ENCODE measurements at places on chromosomes 11 and 22.

GRCh38 chr22:17970201-17970708, 54.1 kb downstream of the MICAL3 start:
- DNase-seq, result no peak

GRCh38 chr22:35380537-35381423, at the start of gene HMOX1:
Gene HMOX1 (plus strand): TSS chr22:35381096. CDS start chr22:35381174, 78 bp downstream.
- peak; percentile 86 for DNase-seq

- DNase-seq, result no peak
These were observed at the start of gene P2RY6 for GRCh38 chr11:73271936-73272679. Gene P2RY6 (plus strand): TSS chr11:73272338. CDS start chr11:73296519, 24,181 bp downstream.

DNA sequence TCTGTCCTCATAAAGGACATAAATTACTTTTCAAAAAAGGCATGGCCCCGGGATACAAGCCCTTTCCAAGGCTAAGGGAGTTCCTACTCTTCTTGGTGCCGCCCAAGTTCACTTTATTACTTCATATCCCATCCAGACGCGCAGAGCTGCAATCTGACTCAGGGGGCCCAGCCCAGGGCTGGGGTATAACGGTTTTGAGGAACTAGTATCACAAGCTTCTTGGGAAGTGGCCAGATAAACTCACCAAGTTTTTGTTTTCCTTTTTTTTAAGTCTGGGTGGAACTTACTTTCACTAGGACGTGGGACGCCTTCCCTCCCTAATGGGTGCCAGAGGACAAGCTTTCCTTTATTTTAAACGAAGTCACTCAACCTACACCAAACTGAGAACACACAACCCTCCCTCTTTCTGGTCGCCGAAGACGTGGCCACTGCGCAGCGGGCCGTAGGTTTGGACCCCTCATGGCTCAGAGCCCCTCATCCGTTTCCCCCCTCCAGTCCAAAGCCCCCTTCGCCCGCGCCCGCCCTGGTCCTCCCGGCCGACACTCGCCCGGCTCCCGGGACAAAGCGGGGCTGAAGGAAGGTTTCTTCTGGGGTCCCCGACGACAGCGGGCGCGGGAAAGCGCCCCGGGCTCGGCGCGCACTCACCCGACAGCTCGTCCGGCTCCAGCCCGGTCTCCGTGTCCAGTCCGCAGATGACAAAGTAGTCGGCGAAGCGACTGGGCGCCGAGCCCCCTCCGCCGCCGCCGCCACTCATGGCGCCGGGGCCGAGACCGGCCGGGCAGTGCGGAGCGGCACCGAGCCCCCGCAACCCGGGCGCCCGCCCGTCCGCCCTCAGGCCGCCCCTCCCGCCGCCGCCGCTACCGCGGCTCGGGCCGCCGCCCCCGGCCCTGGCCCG, 587 bp downstream of the DENND5A start:
- DNase-seq, result peak; percentile 94

GRCh38 chr11:131486937-131487635, 116.7 kb downstream of the NTM start:
- no peak for DNase-seq

DNA sequence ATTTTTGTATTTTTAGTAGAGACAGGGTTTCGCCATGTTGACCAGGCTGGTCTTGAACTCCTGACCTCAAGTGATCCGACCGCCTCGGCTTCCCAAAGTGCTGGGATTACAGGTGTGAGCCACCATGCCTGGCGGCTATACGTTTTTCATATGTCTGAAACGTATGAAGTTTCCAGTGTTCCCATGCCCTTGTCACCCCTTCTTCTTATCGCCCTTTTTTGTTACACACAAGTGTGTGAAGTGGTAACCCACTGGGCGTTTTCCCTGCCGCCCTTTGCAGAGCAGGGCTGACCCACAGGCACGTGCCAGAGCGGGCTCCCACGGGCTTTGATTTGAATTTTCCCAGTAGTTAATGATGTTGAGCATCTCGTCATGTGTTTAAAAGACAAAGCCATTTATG, 17.0 kb downstream of the PIM3 start:
- DNase-seq, result no peak

- no peak for DNase-seq
These were observed 690.4 kb downstream of the BRD1 start for GRCh38 chr22:49137206-49137840.

GRCh38 chr22:50569896-50570535, 7.3 kb upstream of the SYCE3 start:
- no peak for DNase-seq

DNA sequence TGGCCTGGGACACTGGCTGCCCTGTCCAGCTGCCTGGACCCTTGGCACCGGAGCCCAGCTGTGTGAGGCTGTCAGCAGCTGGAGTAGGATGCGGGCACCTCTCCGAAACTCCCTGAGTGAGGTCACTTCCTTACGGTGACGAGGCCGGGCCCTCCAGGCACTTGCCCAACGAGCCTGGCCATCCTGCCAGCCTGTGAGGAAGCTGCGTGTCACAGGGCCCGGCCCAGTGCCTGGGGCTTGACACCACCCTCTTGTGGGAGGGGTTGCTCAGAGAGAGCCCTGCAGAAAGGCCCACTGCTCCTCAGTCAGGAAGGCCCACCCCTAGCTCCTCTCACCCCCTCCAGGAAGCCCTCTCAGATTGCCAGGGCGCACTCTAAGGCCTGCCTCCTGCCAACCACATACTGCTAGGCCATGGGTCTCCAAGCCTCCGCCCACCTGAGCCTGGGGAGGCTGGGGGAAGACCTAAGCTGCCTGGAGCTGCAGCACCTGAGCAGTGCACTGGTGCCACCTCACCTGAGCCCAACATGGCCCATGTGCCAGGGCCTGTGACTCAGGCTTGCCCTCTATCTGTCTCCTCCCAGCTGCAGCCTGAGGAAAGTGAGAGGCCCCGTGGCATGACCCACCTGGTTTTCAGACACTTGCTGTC, 4.3 kb upstream of the PHLDA2 start:
- peak; percentile 61 for DNase-seq

DNA sequence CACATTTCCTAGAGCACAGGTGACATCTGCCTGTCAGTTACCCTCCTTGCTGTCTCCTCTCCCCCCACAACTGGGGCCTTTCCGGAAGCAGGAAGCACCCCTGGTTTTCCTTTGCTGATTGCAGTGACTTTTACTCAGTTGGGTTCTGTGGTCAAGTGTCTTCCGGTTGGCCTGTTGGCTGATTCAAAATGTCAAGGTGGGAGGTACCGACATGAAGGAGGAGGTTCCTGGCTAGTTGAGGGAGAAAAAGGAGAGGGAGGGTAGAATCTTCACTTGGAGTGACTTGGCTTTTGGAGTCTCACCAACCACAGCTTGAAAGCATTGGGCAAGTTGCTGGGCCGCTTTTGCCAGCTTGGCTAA, 9.3 kb upstream of the ADAMTS15 start:
- DNase-seq, result no peak

DNA sequence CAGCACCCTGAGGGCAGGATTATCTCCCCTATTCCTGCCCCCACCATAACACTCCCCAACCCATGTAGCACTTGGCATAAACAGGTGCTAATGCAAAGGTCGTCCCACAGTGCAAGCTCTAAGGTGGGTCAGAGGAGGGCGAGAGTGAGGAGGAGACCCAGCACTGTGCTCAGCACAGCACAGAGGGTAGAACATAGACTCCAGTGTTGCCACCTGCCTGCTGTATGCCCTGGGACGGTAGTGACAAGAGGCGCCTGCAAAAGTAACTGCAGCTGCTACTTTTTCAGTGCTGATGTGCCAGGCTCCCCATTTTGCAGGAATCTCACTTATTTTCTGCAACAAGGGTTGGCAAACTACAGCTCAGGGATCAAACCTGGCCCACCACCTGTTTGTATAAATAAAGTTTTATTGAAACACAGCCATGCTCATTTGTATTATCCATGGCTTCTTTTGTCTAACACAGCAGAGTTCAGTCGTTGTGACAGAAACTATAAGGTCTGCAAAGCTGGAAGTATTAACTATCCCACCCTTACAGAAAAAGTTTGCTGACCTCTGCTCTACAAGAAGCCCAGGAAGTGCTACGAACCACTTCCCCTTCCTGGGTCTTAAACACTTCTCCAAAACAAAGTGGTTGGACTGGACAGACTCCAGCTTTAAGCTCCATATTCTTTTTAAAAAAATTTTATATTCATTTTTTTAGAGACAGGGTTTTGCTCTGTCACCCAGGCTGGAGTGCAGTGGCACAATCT, 16.9 kb upstream of the CDC42BPG start:
- no peak for DNase-seq

DNA sequence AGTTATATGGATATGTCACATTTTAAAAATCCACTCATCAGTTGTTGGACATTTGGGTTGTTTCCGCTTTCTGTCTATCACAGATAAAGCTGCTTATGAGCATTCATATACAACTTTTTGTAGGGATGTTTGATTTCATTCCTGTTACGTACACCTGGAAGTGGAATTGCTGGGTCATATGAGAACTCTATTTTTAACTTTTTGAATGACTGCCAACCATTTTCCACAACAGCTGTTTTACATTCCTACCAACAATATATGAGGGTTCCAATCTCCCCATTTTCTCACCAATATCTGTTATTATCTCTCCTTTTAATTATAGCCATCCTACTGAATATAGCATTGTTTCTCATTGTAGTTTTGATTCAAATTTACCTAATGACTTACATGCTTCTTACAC, 172.0 kb downstream of the UVRAG start:
- no peak for DNase-seq

DNA sequence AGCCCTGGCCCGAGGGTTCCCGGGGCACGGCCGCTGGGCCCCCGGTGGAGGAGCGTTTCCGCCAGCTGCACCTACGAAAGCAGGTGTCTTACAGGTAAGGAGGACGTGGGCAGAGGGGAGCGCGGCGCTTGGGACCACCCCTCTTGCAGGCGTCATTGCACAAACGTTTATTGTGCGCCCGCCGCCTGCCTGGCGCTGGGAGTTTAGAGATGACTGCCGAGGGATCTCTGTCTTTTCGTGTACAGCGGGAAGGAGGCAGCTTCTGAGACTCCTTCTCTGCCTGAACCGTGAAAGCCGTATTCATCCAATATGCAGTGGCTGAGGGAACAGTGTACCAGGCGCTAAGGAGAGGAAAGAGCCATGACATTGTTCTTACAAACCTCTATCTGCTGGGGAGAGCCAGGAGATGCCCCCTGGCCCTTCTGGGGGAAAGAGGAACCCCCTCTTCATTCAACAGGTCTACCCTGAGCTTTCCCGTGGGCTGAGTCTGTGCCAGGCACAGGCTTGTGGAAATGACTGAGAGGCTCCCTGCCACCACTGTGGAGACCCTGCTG, 13.8 kb upstream of the DGKZ start:
- DNase-seq, result no peak

GRCh38 chr22:32920032-32920628, 118.6 kb downstream of the TIMP3 start:
- no peak for DNase-seq

DNA sequence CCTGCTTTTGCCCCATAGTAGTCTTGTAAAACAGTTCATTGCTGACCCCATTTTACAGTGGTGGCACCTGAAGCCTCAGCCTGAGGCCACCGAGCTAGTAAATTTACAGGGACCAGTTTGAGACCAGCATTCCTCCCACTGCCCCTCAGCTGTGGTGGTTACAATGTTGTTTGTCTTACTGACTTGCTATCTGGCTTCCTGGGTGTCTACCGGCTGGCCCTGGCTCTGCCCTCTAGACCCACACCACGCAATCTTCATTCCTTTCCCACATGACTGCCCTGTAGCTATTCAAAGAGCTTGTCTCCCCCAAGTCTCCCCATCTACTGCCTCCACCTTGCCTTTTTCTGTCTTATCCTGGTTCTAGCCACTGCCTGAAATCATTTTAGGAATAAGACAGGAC, 20.8 kb downstream of the PIK3IP1 start:
- no peak for DNase-seq

GRCh38 chr22:41699264-41700107, at the start of gene MEI1:
Gene MEI1 (plus strand): TSS chr22:41699503. CDS start chr22:41699539, 36 bp downstream.
- DNase-seq, result peak; percentile 90

- DNase-seq, result no peak
These were observed 13.6 kb upstream of the PHOX2A start for GRCh38 chr11:72257570-72257969.

DNA sequence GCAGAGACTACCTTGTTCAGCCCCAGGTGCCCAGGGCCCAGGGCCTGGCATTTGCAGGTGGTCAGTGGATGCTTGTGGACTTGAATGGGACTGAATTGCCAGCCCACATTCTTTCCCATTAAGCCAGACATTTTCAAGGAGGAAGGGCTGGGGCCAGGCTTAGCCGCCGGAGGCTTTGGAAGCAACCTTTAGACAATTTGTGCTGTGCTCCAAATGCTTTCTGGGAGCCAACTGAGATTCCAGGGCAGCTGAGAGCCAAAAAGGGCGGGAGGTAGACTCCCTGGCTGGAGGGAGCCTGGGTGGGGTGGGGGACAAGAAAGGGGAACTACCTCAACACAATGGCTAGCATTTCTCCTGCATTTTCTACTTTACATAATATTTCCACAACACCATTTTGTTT, 54.8 kb upstream of the TIMP3 start:
- DNase-seq, result peak; percentile 69

GRCh38 chr11:134386945-134387344, 25.1 kb downstream of the B3GAT1 start:
- no peak for DNase-seq

- peak; percentile 70 for DNase-seq
These were observed 636.0 kb upstream of the ANO5 start for GRCh38 chr11:21556926-21557325.

- DNase-seq, result peak; percentile 47
These were observed 10.4 kb upstream of the SUN2 start for GRCh38 chr22:38766076-38766777.

GRCh38 chr11:35681163-35681767, 18.7 kb downstream of the TRIM44 start:
- no peak for DNase-seq

GRCh38 chr11:36132940-36133339, 156.3 kb downstream of the COMMD9 start:
- no peak for DNase-seq

DNA sequence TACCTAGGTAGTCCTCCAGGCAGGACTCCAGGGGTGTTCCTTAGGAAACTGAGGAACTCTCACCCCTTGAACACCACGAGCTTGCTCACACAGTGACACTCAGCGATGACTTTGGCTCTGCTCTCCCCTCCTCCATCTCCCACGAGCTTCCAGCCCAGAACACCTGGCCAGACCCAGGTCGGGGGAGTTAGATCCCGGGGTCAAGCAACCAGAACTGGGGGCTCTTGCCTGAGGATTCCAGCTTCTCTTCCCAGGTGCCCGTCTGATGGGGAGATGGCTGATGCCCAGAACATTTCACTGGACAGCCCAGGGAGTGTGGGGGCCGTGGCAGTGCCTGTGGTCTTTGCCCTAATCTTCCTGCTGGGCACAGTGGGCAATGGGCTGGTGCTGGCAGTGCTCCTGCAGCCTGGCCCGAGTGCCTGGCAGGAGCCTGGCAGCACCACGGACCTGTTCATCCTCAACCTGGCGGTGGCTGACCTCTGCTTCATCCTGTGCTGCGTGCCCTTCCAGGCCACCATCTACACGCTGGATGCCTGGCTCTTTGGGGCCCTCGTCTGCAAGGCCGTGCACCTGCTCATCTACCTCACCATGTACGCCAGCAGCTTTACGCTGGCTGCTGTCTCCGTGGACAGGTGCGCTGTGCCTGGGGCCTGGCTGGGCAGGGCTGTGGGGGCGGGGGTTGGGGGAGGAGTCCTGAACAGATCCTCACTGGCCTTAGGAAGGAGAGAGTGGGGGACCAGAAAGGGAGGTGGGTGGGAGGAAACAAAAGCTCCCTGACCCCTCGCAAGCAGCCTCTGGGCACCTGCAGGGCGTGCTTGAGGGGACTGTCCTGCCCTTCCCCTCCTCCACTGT, at the start of gene GALR3:
Gene GALR3, plus strand, starts transcription at position 249 of the 852 bp plus-strand sequence. Its CDS starts 25 bp downstream, at position 274.
- no peak for DNase-seq

GRCh38 chr11:101215069-101215468, 85.5 kb upstream of the PGR start:
- no peak for DNase-seq

Data from muscle of back (tissue), 13 donors.